ENCODE measurements at places on chromosomes 7 and 10.

GRCh38 chr10:129604333-129605032 lies 137.4 kb downstream of the MGMT start:
- no peak for DNase-seq

GRCh38 chr7:18896343-18896975 lies 221.0 kb downstream of the TWIST1 start:
- DNase-seq: no peak

DNA sequence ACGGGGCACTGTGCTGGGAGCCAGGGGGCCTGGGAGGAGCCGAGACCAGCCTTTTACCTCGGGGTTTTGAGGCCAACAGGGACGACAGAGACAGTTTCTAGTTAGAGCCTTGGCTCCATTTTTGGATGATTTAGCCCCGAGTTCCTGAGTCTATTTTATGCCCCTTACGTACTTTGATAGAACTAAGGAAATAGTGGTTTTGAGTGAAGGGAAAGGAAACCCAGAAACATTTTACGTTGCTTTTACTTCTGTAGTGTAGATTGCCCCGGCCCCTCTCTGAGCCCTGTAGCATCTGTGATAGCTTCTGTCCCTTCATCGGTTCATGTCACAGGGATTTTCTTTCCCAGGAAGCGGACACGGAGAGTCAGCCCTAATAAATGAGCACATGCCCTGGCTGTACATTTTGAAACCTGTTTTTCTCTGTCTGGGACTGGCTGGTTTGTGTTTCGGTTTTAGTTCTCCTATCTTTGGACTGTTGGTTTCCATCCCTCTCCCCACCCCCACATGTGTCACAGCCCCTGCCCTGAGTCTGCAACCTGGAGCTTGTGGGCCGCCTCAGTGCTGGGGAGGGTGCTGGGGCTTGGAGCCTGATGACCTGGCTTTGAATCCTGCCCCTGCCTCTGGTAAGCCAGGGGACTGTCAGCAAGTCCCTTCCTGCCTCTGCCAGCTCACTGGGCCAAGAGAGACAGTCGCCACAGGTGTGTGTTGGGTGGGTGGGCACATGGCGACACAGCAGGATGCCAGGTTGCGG lies 6.9 kb upstream of the ORAI2 start:
- no peak for DNase-seq

- DNase-seq: no peak
Observed at GRCh38 chr7:127396184-127396583, 3.7 kb upstream of the ZNF800 start.

DNA sequence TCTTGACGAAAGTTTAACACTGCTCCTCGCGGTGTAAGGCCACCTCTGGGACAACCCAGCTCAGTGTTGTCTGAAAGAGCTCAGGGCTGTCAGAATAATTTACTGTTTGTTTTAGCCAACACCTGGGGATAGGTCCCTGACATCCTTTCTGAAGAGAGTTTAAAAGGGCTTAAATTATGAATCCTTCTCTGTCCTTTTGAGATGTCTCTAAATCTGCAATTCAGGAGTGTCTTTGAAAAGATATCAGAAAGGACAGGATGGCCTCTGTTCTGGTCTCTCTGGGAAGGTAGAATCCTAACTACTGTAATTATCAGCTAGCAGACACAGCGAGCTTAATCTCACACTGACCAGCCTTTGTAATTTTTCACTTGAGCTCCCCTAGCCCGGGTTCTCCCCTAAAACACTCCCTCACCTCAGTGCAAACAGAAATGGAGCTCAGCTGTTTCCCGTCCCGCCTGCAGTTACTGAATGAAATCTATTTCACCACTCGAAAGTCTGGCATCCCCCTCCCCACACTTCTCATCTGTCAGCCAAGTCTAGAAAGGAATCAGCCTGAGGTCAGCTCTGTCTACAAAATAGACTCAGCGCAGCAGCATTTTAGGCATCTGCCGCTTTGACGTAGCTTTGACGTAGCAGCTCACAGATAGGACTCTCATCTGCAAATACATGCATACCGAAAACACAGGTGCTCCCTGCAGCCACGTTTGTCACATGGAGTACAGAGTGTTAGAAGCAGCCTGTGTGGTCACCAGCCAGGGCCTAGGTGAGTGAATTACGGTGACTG lies 4.8 kb downstream of the DYNC2I1 start:
- DNase-seq: no peak

DNA sequence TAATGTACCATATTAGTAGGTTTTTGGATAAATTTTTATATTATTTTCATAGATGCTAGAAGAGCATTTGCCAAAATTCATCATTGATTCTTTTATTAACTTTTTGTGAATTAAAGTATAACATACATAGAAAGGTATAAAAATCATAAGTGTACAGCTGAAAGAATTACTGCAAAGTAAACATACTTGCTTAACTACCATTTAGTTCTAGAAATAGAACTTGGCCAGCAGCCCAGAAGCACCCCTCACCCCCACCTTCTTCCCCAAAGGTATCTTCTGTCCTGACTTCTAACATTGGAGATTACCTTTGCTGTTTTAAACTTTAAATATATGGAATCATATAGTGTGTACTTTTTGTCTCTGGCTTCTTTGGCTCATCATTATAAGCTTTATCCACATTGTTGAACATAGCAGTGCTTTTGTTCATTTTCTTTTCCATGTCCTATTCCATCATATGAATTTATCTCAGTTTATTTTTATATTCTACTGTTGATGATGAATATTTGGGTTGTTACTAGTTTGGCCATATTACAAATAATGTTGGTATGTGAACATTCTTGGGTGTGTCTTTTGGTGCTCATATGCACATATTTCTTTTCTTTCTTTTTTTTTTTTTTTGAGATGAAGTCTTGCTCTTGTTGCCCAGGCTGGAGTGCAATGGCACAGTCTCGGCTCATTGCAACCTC lies 142.8 kb downstream of the ADK start:
- DNase-seq: no peak

GRCh38 chr10:70494536-70494935 lies 16.0 kb downstream of the PALD1 start:
- DNase-seq: no peak

DNA sequence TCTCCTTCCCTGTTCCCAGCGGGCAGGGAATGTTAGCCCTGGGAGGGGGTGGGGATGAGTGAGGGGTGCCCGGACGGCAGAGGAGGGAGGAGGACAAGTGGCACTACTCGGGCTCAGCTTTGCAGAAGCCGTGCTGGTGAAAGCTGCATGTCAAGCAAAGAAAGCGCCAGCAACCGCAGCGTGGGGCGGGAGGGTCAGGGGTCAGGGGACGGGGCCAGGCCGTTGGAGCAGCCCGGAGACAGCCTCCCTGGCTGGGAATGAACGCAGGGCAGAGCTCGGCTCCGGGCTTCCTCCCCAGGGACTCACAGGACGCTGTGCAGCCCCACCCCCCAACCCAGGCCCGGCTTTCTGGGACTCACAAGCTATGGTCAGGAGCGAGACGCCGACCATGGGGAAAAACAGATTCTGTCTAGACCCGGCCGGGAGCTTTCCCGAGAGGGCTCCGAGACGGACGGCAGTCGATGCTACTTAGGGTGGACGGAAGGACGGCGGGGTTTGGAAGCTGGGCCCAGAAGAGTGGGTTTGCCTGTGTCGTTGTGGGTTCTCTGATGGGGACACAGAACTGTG lies 113.4 kb downstream of the VIPR2 start:
- DNase-seq: peak; percentile 63

- DNase-seq: no peak
Observed at GRCh38 chr10:69573056-69573806, at the start of gene NEUROG3. NEUROG3 (minus strand) TSS chr10:69573422; CDS start chr10:69573043, 379 bp downstream.

DNA sequence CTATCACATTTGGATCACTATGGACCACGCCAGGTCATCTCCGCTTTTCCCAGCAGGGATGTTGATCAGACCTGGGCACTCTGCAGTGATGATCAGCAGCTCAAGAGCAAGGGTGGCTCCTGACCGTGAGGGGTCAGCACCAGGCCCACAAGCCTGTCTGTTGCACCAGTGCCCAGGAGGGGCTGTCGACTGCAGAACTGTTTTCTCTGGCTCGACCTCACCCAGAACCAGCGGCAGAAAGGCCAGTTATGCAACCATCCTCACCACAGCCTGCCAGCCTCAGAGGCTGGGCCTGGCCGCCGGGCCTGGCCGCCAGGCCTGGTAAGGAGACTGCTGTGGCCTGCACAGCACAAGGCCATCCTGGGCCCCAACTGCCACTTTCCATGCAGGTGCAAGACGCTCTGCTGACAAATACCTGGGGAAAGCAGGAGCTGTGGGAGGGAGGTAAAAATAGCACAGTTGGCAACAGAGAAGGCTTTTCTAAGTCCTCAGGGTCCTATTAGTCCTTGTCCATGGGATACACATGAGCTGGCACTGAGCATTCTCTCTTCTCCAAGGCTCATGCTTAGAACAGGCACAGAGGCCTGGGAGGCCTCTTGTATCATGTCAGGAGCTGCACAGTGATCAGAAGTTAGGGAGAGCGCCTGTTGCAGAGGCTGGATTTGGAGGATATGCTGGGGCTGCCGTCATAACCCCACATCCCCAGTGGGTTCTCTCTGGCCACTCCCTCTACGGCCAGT lies 17.5 kb downstream of the KCNMA1 start:
- no peak for DNase-seq

- no peak for DNase-seq
Observed at GRCh38 chr7:65475734-65476319, 102.2 kb downstream of the ZNF92 start.

GRCh38 chr10:10630281-10630680 lies 387.4 kb upstream of the CELF2 start:
- no peak for DNase-seq
